ENCODE measurements at places on chromosomes 2 and 18.

DNA sequence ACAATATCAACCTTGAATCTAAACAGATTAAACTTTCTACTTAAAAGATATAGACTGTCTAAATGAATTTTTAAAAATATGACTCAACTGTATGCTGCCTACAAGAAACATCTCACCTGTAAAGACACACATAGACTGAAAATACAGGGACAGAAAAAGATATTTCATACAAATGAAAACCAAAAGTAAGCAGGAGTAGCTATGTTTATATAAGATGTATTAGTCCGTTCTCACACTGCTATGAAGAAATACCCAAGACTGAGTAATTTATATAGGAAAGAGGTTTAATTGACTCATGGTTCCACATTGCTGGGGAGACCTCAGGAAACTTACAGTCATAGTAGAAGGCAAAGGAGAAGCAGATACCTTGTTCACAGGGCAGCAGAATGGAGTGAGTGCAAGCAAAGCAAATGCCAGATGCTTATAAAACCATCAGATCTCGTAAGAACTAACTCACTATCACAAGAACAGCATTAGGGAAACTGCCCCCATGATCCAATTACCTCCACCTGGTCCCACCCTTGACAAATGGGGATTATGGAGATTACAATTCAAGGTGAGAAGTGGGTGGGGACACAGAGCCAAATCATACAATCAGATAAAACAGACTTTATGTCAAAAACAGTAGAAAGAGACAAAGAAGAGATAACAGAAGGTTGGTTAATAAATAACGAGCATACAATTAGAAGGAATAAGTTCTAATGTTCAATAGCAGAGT lies 214.4 kb upstream of the SLC39A10 start:
- peaks cover 34% of the 10 kb centered on the region for H3K36me3 ChIP-seq
- peaks cover 20% of the 10 kb centered on the region for H3K4me1 ChIP-seq
- DNase-seq = no peak
- H3K4me3 ChIP-seq = no peak overlapping the region

DNA sequence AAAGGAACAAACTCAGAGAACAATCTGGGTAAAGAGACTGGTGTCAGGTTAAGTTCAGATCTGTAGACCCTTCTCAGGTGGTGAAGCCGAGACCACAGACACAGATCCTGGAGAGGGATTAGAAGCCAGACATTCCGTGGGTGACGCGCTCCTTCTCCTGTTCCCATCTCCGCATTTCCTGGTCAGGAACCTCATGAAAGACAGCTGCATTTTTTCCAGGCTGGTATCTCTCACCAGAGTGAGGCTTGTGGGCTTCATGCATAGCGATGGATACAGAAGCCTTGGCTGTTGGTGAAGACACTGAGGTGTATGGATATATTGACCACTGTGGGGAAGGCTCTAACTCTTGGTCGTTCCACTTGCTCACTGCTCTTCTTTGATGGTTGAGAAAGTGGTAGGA lies 152.6 kb downstream of the FAM210A start:
- H3K4me1 ChIP-seq = peaks cover 65% of the 10 kb centered on the region
- no peak for DNase-seq
- no peak overlapping the region for H3K4me3 ChIP-seq
- H3K36me3 ChIP-seq = peaks cover 9% of the 10 kb centered on the region
- no peak overlapping the region for H3K27ac ChIP-seq

DNA sequence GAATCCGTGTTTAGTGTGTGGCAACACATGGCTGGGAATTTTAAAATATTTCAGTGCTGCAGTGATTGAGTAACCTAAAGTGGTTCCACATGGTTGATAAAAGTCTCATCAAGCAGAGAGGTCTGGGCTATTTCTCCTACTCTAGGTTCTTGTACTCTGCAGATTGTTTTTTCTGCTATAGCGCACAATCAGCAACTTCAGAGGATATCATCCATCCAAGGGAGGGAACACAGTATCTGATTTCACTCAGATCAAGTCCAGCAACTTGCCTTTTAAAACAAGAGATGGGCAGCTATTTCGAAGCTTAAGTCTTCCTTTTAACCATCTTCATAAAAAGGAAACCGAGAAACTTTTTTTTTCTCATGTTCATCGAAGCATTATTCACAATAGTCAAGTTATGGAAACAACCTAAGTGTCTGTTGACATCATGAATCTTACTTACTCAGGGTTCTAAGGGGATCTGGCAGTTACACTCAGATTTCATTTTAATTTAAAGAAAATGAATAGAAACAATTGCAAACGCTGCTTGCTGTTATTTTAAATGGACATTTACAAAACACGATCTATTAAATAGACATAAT lies 172.7 kb upstream of the TRIB2 start:
- DNase-seq = no peak
- H3K27me3 ChIP-seq = no peaks in the 10 kb centered on the region
- no peaks in the 10 kb centered on the region for H3K4me1 ChIP-seq
- H3K4me3 ChIP-seq = no peak overlapping the region

GRCh38 chr18:65221115-65221514 lies 529.7 kb upstream of the CDH7 start:
- no peak for DNase-seq
- H3K36me3 ChIP-seq = no peaks in the 10 kb centered on the region
- no peak overlapping the region for H3K27ac ChIP-seq
- no peaks in the 10 kb centered on the region for H3K4me1 ChIP-seq
- no peaks in the 10 kb centered on the region for H3K27me3 ChIP-seq

GRCh38 chr2:194304191-194304590 lies 1352.8 kb upstream of the SLC39A10 start:
- no peak for DNase-seq
- H3K27ac ChIP-seq = no peak overlapping the region
- no peaks in the 10 kb centered on the region for H3K36me3 ChIP-seq
- H3K4me3 ChIP-seq = no peak overlapping the region
- H3K27me3 ChIP-seq = peaks cover 1% of the 10 kb centered on the region
- H3K4me1 ChIP-seq = no peaks in the 10 kb centered on the region

- peaks cover 29% of the 10 kb centered on the region for H3K4me1 ChIP-seq
- no peak for DNase-seq
- peaks cover 3% of the 10 kb centered on the region for H3K36me3 ChIP-seq
- H3K4me3 ChIP-seq = peak overlapping the region; percentile 83
- H3K27me3 ChIP-seq = peaks cover 25% of the 10 kb centered on the region
Measured at GRCh38 chr2:173075056-173075780, 428 bp upstream of the MAP3K20 start.

- H3K4me1 ChIP-seq = no peaks in the 10 kb centered on the region
- H3K27ac ChIP-seq = no peak overlapping the region
Measured at GRCh38 chr2:3801506-3801905, 98.1 kb downstream of the DCDC2C start.

DNA sequence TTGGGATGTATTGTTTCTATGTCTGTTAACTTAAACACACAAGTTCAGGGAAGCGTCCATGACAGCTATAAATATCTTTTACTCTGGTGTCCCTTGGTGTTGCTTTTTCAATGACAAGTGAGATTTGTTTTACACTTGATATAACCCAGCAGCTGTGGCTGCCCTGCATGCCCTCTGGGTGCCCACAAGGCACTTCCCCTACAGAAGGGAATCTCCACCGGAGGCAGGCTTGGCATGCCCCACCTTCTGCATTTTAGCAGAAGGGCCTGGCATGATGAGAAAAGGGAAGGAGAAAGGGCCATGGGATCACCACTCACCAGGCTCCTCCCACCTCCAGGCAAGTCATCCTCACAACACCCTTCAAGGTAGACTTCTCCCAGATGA lies 68.7 kb downstream of the TMEM247 start:
- no peaks in the 10 kb centered on the region for H3K27me3 ChIP-seq
- no peak for DNase-seq
- H3K4me3 ChIP-seq = no peak overlapping the region
- H3K27ac ChIP-seq = no peak overlapping the region
- peaks cover 31% of the 10 kb centered on the region for H3K4me1 ChIP-seq

DNA sequence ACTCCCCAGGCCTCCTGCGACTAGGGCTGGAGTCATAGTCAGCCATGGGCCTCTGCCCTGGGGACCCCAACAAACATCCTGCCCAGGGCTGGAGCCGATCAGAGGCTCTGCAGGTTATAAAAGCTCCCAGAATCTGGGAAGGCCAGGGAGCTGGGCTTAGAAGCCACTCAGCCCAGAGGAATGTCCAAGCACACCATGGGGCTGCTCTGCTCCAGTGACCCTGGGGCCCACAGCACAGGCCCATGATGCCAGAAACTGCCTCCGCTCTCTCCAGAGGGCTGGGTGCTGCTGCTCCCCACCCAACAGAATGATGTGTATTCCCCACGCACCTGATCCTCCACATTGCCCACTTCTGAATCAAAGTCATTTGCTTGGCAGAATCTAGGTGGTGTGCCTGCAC lies 88.5 kb downstream of the ARMC9 start:
- H3K4me3 ChIP-seq = no peak overlapping the region
- H3K36me3 ChIP-seq = no peaks in the 10 kb centered on the region
- H3K27me3 ChIP-seq = peaks cover 2% of the 10 kb centered on the region
- no peak for DNase-seq

GRCh38 chr2:160321006-160321405 lies 120.9 kb upstream of the ITGB6 start:
- peaks cover 45% of the 10 kb centered on the region for H3K4me1 ChIP-seq
- H3K27ac ChIP-seq = no peak overlapping the region
- no peak for DNase-seq
- peaks cover 10% of the 10 kb centered on the region for H3K36me3 ChIP-seq

- peaks cover 23% of the 10 kb centered on the region for H3K4me1 ChIP-seq
- H3K36me3 ChIP-seq = peaks cover 15% of the 10 kb centered on the region
- H3K4me3 ChIP-seq = no peak overlapping the region
- no peaks in the 10 kb centered on the region for H3K27me3 ChIP-seq
- no peak overlapping the region for H3K27ac ChIP-seq
Measured at GRCh38 chr2:202760848-202761247, 110.7 kb downstream of the ICA1L start.

GRCh38 chr2:45938649-45939511 lies 287.4 kb downstream of the PRKCE start:
- H3K4me3 ChIP-seq = no peak overlapping the region
- no peak for DNase-seq
- no peaks in the 10 kb centered on the region for H3K36me3 ChIP-seq
- no peak overlapping the region for H3K27ac ChIP-seq
- H3K27me3 ChIP-seq = no peaks in the 10 kb centered on the region

- H3K27me3 ChIP-seq = peaks cover 62% of the 10 kb centered on the region
- peaks cover 1% of the 10 kb centered on the region for H3K36me3 ChIP-seq
- no peak overlapping the region for H3K4me3 ChIP-seq
- H3K27ac ChIP-seq = no peak overlapping the region
Measured at GRCh38 chr2:110716959-110717645, 15.3 kb upstream of the ACOXL start.

GRCh38 chr2:206983161-206983859 lies 44.0 kb downstream of the CPO start:
- H3K27me3 ChIP-seq = no peaks in the 10 kb centered on the region
- no peak for DNase-seq
- H3K4me3 ChIP-seq = no peak overlapping the region
- no peak overlapping the region for H3K27ac ChIP-seq

DNA sequence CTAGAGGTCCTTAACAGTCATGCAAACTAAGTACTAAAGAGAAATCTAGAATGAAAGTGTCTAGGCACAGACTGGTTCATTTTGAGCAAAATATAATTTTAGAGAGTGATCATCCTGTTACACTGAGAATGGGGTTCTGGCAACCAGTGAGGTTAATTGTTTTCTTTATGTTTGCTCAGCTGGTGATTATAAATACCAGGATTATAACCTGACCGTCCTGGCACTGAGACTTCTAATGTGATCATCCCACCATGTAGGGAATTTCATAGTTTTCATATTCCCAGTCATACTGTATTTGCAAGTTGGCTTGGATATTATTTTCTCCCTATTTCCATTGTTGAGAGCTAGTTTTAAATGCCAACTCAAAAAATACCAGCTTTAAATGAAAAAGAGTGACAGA lies 852.5 kb upstream of the LRATD1 start:
- no peak for DNase-seq
- no peaks in the 10 kb centered on the region for H3K27me3 ChIP-seq
- no peaks in the 10 kb centered on the region for H3K36me3 ChIP-seq
- H3K27ac ChIP-seq = no peak overlapping the region
- H3K4me1 ChIP-seq = no peaks in the 10 kb centered on the region
- H3K4me3 ChIP-seq = no peak overlapping the region

GRCh38 chr2:120568089-120568974 lies 167.3 kb upstream of the GLI2 start:
- no peaks in the 10 kb centered on the region for H3K27me3 ChIP-seq
- H3K27ac ChIP-seq = no peak overlapping the region
- no peaks in the 10 kb centered on the region for H3K4me1 ChIP-seq
- DNase-seq = no peak

DNA sequence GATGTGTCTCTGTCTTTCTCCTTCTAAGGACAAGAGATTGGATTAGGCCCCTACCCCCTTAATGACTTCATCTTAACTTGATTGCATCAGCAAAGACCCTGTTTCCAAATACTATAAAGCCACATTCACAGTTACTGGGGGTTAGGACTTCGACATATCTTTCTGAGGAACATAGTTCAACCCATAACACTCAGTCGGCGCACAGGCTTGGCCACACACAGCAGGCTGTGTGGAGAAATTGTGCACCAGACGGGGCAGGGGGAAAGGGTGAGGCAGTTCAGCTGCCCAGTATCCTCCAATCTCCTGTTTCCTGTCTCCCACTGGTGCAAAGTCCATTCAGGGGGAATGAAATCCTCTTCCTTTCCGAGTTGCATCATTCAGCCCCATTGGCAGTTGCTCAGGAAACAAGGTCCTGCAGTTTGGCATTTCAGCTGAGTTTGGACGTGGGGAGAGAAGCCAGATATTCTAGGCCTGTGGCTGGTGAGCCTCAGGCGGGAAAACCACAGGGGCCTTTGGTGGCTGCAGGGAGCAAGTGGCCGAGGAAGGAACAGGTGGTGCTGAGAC lies 9.4 kb upstream of the RAPGEF4 start:
- H3K4me3 ChIP-seq = no peak overlapping the region
- DNase-seq = no peak
- no peaks in the 10 kb centered on the region for H3K4me1 ChIP-seq
- H3K27me3 ChIP-seq = peaks cover 21% of the 10 kb centered on the region
- H3K36me3 ChIP-seq = no peaks in the 10 kb centered on the region
- no peak overlapping the region for H3K27ac ChIP-seq

- H3K36me3 ChIP-seq = no peaks in the 10 kb centered on the region
- peaks cover 15% of the 10 kb centered on the region for H3K4me1 ChIP-seq
- H3K27me3 ChIP-seq = peaks cover 17% of the 10 kb centered on the region
- no peak overlapping the region for H3K27ac ChIP-seq
- H3K4me3 ChIP-seq = no peak overlapping the region
Measured at GRCh38 chr2:109351164-109351756, 222.3 kb downstream of the SH3RF3 start.

DNA sequence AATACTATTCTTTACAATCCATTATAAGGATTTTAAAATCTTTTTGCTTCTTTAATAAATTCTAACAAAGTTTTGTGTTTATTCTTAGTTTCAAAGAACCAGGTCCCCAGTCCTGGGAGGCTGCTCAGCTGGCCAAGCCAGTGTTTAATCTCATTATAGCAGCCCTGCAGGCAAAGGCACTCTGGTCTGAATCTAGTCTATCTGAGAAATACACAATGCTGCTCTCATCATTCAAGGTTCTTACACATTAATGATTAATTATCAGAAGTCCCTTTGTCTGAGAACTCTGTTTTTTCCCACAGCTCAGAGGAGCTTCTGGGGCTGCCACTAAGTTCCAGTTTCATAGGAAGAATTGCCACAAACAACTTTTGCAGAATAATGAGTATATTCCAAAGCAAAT lies 27.7 kb downstream of the KCTD18 start:
- no peak overlapping the region for H3K4me3 ChIP-seq
- H3K36me3 ChIP-seq = peaks cover 13% of the 10 kb centered on the region
- no peak overlapping the region for H3K27ac ChIP-seq
- no peak for DNase-seq
- H3K4me1 ChIP-seq = peaks cover 7% of the 10 kb centered on the region
- H3K27me3 ChIP-seq = no peaks in the 10 kb centered on the region

Data from activated T-helper 1 cell treated with anti-CD3 and anti-CD28 coated beads, Interleukin-12 subunit alpha, Interleukin-12 subunit beta, Interleukin-2, Interleukin-4 antibody, amounts not matched to agents 30 ng/mL and 10 ng/mL and 1 ng/mL, durations not matched to agents 14 hours and 24 hours and 36 hours (primary cell).